NT2/D1 (cell line): ENCODE measurements at places on chromosomes 13 and 19.

GRCh38 chr19:47493378-47494210, 9.6 kb upstream of the KPTN start:
- no peak for DNase-seq

DNA sequence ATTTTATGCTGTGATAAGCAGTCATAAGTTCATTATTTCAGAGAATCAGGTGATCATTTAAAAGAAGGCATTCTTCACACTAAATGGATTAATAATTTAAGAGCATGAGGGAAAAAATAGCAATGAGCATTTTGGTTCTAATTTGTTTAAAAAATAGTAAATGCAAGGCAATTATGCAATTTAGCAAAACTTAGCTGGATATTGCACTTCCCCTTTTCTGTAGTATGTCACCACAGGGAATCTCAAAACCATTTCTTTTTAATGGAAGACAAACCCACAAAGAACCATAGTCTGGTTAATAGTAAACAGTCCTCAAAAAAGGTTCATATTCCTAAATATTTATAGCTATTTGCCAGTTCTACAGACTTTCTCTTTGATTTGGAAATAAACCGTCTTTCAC, 30.2 kb downstream of the COG6 start:
- no peak for DNase-seq

DNA sequence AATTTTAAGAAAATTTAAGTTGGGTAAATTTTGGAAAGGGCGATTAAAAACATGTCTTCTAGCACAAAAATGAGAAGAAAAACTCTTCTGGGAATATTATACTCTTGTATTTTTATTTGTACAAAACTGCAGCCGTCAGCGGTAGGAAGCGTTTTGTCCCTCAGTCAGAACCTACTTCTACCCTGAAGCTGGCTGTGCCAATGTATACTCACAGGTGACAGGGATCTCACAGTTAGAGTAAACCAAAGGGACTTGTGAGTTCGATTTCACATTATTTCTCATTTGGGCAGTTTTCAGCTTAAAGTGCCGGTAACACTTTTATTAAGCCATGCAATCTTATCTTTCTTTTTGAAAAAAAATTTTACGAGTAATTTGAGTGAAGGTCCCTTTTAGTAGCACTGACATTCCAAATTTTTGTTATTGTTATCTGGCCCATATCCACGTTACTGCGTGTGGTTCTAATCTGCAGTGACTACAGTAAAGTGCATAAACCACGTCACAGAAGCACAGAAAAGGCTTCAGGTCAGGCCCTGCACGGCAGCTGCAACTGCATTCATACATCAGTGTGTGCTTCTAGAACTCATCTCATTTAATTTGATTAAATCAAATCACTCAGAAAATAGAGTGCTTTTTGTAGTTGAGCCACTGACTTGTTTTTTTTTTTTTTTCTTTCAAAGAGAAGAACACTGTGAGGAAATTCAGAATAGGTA, 387.3 kb downstream of the LIG4 start:
- no peak for DNase-seq

GRCh38 chr19:46610851-46611770, 10.0 kb downstream of the CALM3 start:
- no peak for DNase-seq

- no peak for DNase-seq
Measured at GRCh38 chr13:23470790-23471614, 37.5 kb upstream of the SACS start.

- DNase-seq = no peak
Measured at GRCh38 chr19:41025411-41025810, 34.3 kb downstream of the CYP2B6 start.
